Activated CD4-positive, alpha-beta memory T cell treated with anti-CD3 and anti-CD28 coated beads, Interleukin-2, amount 10 ng/mL, durations not matched to agents 7 days and 5 days (primary cell): ENCODE measurements at places on chromosomes 11 and 22. TPM values are rescaled to one million over a fixed set of nuclear protein-coding genes. Genes with fewer than 3 reads are reported as not detected.
A peak's percentile ranks its signal among the peaks of the same experiment; 100 is the strongest.

GRCh38 chr11:58914821-58915543 lies 24.3 kb upstream of the GLYATL1 start:
- no peak for DNase-seq
- no peaks in the 10 kb centered on the region for H3K4me1 ChIP-seq
- no peak overlapping the region for H3K27ac ChIP-seq
- H3K36me3 ChIP-seq = no peaks in the 10 kb centered on the region

GRCh38 chr22:46879083-46879482 lies 116.6 kb downstream of the TBC1D22A start:
- H3K27me3 ChIP-seq = no peaks in the 10 kb centered on the region
- no peak overlapping the region for H3K27ac ChIP-seq
- H3K4me3 ChIP-seq = no peak overlapping the region
- H3K4me1 ChIP-seq = peaks cover 3% of the 10 kb centered on the region
- peaks cover 5% of the 10 kb centered on the region for H3K36me3 ChIP-seq

DNA sequence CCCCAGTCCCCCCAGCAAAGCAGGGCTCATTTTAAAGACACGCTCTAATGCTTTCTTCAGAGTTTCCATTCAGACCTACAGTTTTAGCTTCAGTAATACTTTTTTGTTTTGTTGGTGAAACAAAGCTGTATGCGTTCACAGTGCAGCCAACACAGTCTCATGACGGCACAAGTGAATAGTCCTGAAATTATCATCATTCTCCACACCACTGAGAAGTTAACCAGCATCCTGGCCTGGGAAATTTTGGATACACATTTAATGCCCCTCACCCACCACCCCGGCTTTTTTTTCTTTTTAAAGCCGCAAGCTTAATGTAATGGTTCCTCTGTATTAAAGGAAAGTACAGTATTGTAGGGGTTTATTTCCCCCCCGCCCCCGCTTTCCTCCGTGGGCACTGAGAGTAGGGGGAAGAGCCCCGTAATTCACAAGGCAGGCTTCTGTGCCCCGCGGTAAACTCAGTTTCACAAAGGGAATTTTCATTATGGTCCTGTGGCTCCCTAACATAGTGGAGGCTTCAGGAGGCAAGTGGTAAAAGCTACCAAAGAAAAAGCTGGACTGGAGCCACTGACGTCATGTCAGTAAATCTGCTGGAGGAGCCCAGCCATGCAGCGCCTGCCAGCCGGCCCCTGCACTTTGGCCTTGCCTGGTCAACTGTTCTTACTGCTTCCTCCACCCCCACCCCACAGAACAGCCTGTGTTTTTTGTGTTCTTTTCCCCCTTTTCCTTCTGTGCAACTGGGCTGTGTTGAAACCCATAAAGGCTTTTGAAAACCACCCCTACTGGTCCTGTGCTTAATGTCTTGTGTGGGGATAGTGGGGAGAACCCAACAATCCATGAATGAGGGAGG lies 18.2 kb downstream of the TEAD1 start:
- no peak overlapping the region for H3K4me3 ChIP-seq
- H3K27ac ChIP-seq = no peak overlapping the region
- DNase-seq = no peak
- peaks cover 66% of the 10 kb centered on the region for H3K27me3 ChIP-seq

DNA sequence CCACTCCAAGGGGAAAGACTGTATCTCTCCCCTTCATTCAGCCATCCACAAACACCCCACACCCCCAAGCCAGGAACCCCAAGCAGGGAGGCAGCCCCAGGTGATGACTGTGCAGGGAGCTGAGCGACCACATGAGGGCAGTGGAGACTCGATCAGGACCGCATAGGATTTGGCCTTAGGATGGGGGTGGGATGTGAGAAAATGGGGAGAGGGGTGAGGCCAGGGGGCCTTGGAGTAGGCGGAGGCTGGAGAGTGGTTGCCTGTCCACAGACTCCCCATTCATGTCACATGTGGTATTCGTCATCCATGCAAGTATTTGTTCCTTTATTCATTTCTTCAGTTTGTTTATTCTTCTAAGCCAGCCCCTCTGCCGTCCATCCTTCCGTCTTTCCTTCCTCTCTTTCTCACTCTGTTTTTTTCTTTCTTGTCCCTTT lies 2.7 kb upstream of the RHOD start:
- H3K27me3 ChIP-seq = peaks cover 4% of the 10 kb centered on the region
- peaks cover 12% of the 10 kb centered on the region for H3K4me1 ChIP-seq
- no peak overlapping the region for H3K27ac ChIP-seq
- no peak overlapping the region for H3K4me3 ChIP-seq

- H3K27ac ChIP-seq = no peak overlapping the region
- no peaks in the 10 kb centered on the region for H3K27me3 ChIP-seq
- no peak for DNase-seq
- no peak overlapping the region for H3K4me3 ChIP-seq
- H3K4me1 ChIP-seq = no peaks in the 10 kb centered on the region
Measured at GRCh38 chr11:130979386-130979972, 63.2 kb upstream of the SNX19 start.

GRCh38 chr11:129319751-129320150 lies 55.9 kb upstream of the BARX2 start:
- H3K4me3 ChIP-seq = no peak overlapping the region
- H3K27me3 ChIP-seq = no peaks in the 10 kb centered on the region
- peaks cover 3% of the 10 kb centered on the region for H3K4me1 ChIP-seq
- H3K27ac ChIP-seq = no peak overlapping the region

DNA sequence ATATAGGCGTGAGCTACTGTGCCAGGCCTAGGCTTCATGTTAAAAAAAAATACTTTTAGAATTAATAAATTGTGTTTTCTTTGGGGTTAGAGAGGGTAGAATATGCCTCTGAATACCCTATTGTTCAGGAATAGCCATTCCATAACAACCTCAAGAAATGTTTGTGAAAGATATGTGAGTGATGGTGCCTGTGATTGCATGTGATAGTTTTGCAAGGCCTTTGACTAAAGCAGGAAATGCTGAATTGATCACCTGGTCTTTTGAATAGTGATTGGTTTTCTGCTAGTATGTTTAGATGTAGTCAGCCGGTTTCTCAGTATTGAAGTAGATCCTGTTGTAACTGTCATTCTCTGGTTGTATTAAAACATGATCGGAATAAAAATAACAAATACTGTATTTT lies 73.4 kb downstream of the UVRAG start:
- H3K36me3 ChIP-seq = peaks cover 7% of the 10 kb centered on the region
- H3K27ac ChIP-seq = no peak overlapping the region
- H3K27me3 ChIP-seq = no peaks in the 10 kb centered on the region

- no peak for DNase-seq
- H3K27ac ChIP-seq = no peak overlapping the region
- H3K27me3 ChIP-seq = no peaks in the 10 kb centered on the region
- H3K4me3 ChIP-seq = no peak overlapping the region
- peaks cover 34% of the 10 kb centered on the region for H3K36me3 ChIP-seq
- H3K4me1 ChIP-seq = no peaks in the 10 kb centered on the region
Measured at GRCh38 chr11:61860054-61860903, 31.1 kb downstream of the FADS3 start.

DNA sequence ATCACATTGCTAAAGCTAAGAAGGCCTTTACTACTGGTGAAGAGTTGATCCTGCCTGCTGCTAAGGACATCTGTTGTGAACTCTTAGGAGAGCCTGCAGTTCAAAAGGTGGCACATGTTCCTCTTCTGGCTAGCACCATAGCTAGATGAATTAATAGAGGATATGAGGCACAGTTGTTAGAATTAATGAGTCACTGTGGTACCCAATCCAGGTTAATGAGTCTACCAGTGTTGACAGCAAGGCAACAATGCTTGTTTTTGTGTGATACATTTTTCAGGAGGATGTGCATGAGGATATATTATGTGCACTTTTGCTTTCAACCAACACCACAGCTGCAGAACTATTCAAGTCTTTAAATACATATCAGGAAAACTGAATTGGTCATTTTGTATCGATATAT lies 12.0 kb downstream of the C11orf58 start:
- H3K4me1 ChIP-seq = peaks cover 27% of the 10 kb centered on the region
- no peak overlapping the region for H3K27ac ChIP-seq
- DNase-seq = no peak
- no peaks in the 10 kb centered on the region for H3K27me3 ChIP-seq

- no peaks in the 10 kb centered on the region for H3K36me3 ChIP-seq
- no peak for DNase-seq
- H3K4me3 ChIP-seq = no peak overlapping the region
Measured at GRCh38 chr11:43845816-43846215, 34.8 kb upstream of the ALKBH3 start.

DNA sequence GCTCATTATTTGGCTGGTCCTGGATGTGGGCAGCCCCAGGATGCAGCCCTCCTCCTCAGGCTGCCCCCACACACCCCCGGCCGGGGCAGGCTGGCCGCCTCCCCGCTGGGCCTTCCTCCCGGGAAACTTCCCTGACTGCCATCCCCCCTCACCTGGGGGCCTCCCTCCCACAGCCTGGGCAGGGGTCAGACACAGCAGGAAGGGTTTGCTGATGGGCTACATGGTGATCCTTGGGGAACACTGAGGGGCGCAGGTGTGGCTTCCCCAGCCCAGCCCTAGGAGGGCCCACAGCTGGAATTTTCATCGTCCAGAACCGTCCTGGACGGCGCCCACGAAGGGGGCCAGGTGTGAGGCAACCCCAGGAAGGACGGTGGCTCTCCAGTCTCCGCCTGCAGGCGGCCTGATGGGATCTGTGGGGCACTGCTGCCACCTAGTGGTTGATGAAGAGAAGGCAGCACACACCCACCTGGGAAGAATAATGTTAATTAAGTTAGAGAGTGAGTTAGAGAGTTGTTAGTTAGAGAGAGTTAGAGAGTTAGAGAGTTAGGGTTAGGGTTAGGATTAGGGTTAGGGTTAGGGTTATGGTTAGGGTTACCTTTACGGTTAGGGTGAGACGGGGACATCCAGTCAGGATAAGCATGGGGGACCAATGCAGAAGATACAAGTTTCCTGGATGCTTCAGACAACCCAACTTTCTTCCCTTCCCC lies 75.9 kb upstream of the PRR5 start:
- H3K27me3 ChIP-seq = peaks cover 2% of the 10 kb centered on the region
- peak; percentile 83 for DNase-seq
- H3K4me1 ChIP-seq = peaks cover 5% of the 10 kb centered on the region
- H3K27ac ChIP-seq = no peak overlapping the region
- no peak overlapping the region for H3K4me3 ChIP-seq

DNA sequence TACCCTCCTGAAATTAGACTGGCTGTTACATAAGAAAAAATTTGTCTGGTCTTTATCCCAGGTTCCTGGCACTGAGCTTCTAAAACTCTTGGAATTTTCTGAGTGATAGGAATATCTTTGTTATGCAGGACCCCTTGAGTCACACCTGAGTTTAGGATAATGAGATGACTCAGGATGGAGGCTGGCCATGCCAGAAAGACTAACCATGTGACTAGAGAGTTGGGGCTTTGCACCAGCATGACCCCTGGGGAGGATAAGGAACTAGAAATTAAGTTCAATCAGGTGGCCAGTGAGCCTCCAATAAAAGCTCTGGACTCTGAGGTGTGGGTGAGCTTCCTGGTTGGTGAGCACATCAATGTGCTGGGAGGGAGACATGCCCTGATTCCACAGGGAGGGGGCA lies 88.1 kb downstream of the XRRA1 start:
- H3K27ac ChIP-seq = no peak overlapping the region
- no peak for DNase-seq
- no peaks in the 10 kb centered on the region for H3K27me3 ChIP-seq
- H3K4me1 ChIP-seq = no peaks in the 10 kb centered on the region

DNA sequence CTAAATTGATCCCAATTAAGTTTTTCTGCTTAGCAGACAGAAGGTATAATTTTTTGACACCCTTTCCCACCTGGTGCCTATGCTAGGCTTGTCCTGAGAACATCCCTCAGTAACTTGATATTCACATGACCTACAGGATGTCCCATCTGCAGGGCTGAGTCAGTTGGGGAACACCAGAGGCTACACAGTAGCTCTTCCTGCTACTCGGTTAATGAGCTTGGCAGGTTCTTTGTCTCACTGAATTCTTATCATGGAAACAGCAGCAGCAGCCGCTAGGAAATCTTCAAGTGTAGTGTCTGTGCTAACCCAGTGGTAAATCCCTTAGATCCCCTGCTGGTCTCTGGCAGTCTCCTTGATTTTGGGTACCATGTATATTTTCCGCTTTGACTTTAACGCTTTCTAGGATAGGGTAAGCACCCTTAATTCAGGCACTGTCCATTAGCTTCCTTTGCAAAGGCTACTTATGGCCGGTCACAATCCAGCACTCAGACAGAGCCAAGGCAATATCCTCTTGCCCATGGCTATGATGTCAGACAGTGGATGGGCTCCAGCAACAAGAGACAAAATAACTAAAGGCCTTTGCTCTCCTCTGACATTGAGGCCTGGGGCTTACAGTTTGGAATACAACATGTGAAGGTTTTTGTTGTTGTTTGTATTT lies 8.5 kb downstream of the MRPL16 start:
- peaks cover 62% of the 10 kb centered on the region for H3K36me3 ChIP-seq
- no peak for DNase-seq
- peaks cover 28% of the 10 kb centered on the region for H3K4me1 ChIP-seq
- H3K27me3 ChIP-seq = no peaks in the 10 kb centered on the region
- no peak overlapping the region for H3K4me3 ChIP-seq

DNA sequence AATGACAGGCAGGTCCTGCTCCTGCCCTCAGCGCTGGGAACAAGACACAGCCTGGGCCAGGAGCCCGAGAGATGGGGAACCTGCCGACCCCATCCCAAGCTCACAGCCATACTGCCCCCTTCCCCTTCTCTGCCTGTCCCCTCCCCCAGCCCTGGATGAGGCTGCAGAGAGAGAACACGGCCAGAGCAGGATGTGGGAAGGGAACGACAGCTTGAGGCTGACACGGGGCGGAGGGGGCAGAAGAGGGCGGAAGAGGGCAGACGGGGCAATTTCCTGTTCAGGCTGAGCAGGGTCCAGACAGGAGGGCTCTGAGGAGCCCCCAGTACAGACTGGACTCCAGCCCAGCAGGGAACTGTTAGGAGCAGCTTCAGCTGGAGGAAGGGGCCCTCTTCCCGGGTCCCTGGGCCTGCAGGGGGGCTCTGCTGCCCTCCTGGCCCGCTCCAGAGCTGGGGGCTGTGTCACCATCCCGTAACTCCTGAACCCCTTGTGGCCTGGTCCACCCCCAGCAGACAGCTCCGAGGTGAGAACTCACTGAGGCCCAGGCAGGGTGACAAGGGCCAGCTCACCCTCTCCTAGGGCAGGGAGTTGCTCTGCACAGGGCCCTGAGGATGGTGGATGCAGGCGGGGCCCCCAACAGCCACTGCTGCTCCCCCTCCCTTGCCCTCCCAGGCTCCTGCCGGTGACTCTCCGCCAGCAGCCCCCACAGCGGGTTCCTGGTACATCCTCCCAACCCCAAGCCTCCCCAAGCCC lies 5.7 kb downstream of the CTSD start:
- DNase-seq = peak; percentile 79
- H3K27me3 ChIP-seq = no peaks in the 10 kb centered on the region
- peaks cover 40% of the 10 kb centered on the region for H3K36me3 ChIP-seq
- peaks cover 73% of the 10 kb centered on the region for H3K4me1 ChIP-seq
- H3K27ac ChIP-seq = peak overlapping the region; percentile 90
- H3K4me3 ChIP-seq = peak overlapping the region; percentile 60

- peaks cover 9% of the 10 kb centered on the region for H3K27me3 ChIP-seq
- no peak overlapping the region for H3K4me3 ChIP-seq
Measured at GRCh38 chr11:130391711-130392110, 36.7 kb downstream of the ADAMTS8 start.

GRCh38 chr22:38451864-38452263 lies 3.1 kb downstream of the KCNJ4 start:
- H3K4me1 ChIP-seq = peaks cover 11% of the 10 kb centered on the region
- peaks cover 51% of the 10 kb centered on the region for H3K27me3 ChIP-seq
- H3K27ac ChIP-seq = no peak overlapping the region

- no peak overlapping the region for H3K4me3 ChIP-seq
- no peak overlapping the region for H3K27ac ChIP-seq
- H3K27me3 ChIP-seq = no peaks in the 10 kb centered on the region
- H3K4me1 ChIP-seq = peaks cover 6% of the 10 kb centered on the region
Measured at GRCh38 chr11:103476874-103477273, 367.6 kb downstream of the DYNC2H1 start.

Gene ANO5
- total RNA-seq = not detected

Gene GAB4
- not detected for total RNA-seq

Gene PCSK7
- 181 TPM for total RNA-seq

Gene RAB36
- total RNA-seq = 0.33 TPM

Gene TRIM29
- total RNA-seq = not detected

Gene NADSYN1
- 142 TPM for total RNA-seq

Gene HEPHL1
- total RNA-seq = not detected

Gene RCN1
- 21.0 TPM for total RNA-seq
